ENCODE measurements at places on chromosomes 1 and 21.

DNA sequence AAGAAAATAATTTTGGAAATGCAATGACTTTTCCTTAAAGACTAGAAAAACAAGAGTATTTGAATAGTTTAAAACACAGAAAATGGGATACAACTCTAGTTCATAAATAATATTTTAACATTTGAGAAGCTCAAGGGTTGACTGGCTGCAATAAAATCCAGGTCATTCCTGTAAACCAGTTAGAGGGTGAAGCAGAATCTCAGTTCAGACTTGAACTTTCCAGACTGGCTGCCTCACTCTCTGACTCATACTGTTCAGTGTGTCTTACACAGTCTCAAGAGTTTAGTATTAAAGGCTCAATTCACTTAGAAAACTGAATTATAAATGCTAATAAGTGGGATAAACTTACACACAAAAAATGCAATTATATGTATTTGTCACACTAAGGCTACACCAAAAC lies 89.9 kb downstream of the RAVER2 start:
- no peak for DNase-seq

DNA sequence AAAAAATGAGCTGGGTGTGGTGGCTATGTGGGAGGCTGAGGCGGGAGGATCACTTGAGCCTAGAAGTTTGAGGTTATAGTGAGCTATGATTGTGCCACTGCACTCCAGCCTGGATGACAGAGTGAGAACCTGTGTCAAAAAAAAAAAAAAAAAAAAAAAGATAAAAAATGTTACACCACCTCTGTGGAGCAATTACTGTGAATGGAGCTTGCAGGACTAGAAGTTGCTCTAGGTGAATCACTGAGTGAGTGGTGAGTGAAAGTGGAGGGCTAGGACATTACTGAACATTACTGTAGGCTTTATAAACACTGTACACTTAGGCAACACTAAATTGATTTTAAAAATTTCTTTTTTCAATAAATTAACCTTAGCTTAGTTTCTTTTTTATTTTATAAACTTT lies 21.9 kb downstream of the TLCD4 start:
- no peak for DNase-seq

DNA sequence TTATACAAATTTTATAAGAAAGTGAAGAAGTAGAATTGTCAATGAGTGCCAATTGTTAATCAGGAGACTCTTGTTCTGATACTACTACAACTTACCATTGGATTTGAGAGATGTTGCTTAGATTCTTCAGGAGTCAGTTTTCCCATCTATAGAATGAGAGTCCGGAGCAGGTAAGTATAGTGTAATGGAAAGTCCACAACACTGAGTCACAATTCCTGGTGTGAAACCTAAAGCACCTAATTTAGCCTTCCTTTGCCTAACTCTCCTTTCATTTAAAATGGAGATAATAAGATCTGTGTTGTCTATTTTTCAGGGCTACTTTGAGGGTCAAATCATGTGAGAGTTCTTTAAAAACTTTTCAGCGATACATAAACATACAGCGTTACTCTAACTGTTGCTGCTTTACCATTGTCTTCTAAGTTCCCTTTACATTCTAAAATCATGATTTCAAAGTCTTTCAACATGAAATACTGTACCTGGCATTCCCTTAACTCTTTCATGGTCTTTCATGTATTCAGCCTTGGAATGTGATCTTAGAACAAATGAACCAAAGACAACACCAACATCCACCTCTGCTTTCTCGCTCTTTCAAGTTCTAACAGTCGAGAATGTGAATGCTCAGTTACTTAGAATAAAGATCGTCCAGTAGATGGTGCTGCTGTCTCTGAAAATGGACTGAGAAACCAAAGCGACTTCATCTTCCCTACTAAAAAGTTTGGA lies 90.9 kb downstream of the SLC30A10 start:
- DNase-seq, result no peak

- no peak for DNase-seq
These were observed 8.7 kb upstream of the CCN1 start for GRCh38 chr1:85571828-85572227.

DNA sequence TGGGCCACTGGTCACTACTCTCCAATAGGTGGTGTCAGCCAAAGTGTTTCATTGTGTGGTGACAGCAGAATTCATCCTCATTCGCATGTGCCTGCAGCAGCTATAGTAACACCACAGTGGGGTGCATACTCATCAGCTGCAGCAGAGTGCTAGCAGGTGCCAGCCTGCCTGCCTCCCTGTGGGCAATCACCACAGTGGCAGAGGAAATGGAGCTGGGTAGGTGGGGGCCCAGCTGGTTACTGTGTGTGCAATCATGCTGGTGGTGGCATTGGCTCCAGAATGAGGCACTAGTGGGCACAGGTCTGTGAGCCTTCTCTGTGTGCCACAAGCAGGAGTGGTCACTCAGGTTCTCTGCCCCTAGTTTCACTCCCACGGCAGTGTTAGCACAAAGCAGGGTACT lies 579.2 kb downstream of the PTPRC start:
- no peak for DNase-seq

- DNase-seq, result no peak
These were observed 199.7 kb downstream of the CAMTA1 start for GRCh38 chr1:6984986-6985385.

DNA sequence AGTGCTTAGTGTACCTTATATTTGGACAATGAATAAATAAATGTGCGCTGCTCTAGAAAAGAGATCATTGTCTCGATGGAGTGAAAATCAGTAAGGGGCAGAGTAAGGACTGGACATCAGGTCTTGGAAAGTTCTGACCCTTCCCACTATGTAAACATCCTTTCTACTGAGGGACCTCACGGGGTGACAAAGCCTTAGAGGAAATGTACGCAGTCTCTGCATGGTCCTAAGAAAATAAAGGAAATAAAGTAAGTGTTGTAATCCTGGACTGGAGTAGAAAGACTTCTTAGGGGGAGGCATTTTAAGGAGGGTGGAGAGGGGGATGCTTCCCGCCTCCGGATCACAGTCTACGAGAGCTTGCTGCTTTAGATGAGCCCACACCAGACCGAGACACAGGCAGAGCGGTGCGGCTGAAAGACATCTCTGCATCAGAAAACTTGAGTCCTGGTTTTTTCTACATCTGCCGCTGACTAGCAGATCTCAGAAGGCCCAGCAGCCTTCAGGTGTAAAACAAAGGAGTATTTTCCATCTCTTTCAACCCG lies 22.3 kb upstream of the GPR137B start:
- no peak for DNase-seq

GRCh38 chr1:103529746-103530145 lies 4.2 kb downstream of the RNPC3 start:
- peak; percentile 40 for DNase-seq

GRCh38 chr1:240073097-240073496 lies 18.6 kb upstream of the FMN2 start:
- DNase-seq, result no peak

- DNase-seq, result no peak
These were observed 684 bp downstream of the PPIH start for GRCh38 chr1:42658877-42659337.

- no peak for DNase-seq
These were observed 66.3 kb downstream of the GLUL start for GRCh38 chr1:182325339-182325738.

DNA sequence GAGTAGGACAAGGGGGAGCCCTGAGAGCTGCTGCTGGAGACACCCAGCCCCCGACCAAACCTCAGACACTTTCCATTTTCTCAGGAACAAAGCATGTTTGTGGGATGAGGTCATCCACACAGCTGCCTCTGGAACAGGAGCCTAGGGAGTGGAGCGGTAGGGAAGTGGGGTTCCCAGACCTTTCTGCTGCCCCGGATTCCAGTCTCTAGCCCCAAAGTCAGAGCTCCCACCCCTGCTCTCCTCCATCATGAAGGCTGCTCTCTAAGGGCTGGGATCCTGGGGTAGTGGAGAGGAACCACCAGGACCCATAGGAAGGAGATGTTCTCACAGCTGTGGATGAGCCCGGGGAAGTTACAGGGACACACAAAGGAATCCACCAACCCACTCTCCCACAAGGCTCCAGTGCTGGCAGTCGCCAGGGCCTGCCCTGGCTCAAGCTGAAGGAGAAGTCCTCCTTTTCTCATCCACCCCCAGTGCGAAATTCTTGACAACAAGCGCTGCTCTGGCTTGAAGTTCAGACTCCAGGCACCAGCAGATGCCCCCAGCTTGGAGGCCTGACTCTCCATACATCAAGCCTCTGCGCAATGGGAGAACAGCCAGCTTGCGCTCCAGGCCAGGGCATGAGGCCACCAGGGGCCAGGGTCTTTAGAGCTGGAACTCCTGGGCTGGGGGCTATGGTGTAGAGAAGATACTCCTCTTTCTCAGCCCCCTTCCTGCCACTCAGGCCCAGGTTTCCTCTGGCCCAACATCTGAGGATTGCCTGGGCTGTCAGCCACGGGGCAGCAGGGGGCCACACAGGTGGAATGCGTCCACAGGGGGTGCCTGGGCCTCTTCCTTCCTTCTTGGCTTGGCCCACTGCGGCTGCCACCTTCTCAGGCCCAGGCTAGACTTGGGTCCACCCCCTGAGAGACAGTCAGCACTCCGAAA lies 4.5 kb downstream of the FHL3 start:
- no peak for DNase-seq
